Midbrain (tissue), 1 donor: ENCODE measurements at places on chromosomes 6 and 20.

- no peak for DNase-seq
Observed at GRCh38 chr20:56381501-56381900, 10.5 kb downstream of the AURKA start.

GRCh38 chr6:108492131-108492766, 68.5 kb upstream of the FOXO3 start:
- peak; percentile 50 for DNase-seq

- no peak for DNase-seq
Observed at GRCh38 chr20:22616551-22616950, 32.2 kb upstream of the FOXA2 start.

GRCh38 chr6:27295301-27296079, 16.6 kb downstream of the POM121L2 start:
- no peak for DNase-seq

DNA sequence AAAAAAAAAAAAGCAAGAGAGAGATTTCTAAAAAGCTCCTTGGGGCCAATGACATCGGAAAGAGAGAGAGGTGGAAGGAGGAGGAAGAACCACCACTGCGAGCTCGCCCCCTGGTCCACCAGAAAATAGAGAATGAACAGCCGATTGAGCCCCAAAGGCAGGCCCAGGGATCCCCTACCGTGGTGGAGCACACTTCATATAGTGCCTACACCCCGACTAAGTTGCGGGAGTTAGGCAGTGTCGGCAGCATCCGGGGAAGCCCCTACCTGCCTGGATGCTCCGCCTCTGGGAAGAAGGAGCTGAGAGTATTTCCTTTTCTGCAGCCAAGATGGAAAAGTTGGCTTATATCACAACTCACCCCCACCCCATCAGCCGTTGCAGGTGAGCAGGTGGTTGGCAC, 38.6 kb upstream of the HSF2 start:
- DNase-seq = no peak

DNA sequence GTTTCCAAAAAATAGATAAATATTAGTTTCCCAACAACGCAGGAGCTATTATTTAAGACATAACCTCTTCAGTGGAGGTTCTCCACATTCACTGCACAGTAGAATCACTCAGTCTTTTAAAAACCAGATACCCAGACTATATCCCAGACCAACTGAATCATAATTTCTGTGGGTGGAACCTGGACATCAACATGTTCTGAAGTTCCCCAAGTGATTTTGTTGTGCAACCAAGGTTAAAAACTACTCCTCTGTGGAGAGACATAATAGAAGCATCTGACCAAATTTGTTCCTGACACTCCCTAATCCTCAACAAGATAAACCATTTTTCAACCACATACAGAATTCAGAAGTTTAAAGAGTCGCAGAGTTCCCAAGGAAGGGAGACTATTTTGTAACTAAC, 42.3 kb downstream of the STK38 start:
- DNase-seq = no peak

DNA sequence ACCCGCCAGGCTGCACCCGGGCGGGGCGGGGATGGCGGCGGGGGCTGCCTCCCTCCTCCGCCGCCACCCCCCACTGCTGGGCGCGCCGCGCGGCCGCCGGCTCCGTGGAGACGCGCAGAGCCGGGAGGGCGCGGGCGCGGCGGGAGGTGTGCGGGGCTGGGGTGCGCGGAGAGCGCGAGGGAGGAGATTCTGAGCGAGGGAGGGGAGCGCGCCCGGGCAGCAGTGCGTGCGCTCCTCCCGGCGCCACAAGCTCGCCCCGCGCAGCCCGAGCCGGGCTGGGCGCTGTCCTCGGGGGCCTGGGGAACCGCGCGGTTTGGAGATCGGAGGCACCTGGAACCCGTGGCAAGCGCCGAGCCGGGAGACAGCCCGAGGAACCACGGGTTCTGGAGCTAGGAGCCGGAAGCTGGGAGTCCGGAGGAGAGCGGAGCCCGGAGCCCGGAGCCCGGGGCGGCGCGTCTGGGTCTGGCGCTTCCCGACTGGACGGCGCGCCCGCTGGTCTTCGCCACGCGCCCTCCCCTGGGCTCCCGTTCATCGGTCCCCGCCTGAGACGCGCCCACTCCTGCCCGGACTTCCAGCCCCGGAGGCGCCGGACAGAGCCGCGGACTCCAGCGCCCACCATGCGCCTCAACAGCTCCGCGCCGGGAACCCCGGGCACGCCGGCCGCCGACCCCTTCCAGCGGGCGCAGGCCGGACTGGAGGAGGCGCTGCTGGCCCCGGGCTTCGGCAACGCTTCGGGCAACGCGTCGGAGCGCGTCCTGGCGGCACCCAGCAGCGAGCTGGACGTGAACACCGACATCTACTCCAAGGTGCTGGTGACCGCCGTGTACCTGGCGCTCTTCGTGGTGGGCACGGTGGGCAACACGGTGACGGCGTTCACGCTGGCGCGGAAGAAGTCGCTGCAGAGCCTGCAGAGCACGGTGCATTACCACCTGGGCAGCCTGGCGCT, at the start of gene NTSR1:
Gene NTSR1 (plus strand): TSS at position 246 of the 946 bp plus-strand sequence. CDS start 372 bp downstream, at position 618.
- DNase-seq = no peak
